ENCODE measurements at places on chromosomes 4 and X.

DNA sequence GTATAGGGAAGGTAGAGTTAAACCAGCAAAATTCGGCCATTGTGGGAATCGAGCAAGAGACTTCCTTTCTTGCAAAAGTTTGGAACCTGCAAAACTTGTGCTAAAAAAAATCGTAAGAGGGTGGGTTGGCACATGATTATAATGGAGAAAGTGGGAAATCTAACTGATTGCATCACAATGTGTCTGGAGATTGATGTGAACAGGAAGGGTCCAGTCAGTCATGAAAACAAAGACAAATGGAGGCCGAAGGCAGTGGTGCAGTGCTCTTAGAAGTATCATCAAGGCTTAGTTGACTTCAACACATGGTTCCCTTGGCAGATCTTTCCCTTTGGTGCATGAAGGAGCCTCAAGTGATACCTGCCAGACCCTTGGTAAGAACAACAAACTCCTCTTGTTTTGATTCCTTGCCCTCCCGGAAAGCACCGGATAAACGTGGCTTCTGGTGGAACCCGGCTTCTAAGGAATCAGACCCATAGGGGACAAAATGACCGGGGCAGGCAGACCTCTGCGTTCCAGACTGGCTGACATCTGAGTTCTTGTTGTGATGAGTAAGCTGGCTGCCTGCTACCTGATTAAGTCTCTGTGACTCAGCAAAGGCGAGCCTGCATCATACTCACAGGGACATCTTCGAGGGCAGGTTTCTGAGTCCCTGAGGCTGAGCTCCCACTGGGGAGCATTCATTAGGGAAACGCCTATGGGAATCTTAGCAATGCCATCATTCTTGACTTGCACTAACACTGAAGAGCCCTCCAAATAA is 87.7 kb upstream of the MAP3K15 start:
- DNase-seq = no peak

GRCh38 chrX:115560211-115560977 is 580 bp upstream of the PLS3 start:
- DNase-seq = peak; percentile 77

DNA sequence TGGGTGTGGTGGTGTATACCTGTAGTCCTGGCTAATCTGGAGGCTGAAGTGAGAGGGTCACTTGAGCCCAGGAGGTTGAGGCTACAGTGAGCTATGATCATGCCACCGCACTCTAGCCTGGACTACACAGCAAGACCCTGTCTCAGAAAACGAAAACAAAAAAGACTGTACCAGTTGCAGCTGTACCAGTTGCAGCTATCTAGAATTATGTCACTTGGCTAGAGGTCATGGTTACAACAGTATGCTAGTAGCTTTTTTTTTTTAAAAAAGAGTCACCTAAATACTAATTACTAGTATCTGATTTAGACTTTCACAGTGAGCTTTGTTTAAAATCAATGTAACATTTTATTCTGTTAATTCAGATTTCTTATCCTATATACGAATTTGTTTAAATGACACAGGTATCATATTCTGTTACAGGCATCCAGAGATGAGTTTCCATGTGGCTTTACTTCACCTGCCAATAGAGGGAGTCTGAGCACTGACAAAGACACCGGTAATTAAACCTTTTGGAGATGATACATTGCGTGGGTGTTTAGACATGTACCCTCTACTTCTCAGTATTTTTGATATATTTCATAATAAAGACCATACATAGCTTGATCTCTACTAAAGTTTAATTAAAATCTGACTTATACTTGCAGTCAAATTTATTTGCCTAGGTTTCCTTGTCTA is 100.2 kb upstream of the IL13RA1 start:
- DNase-seq = peak; percentile 31

GRCh38 chr4:83282049-83282535 is 2.5 kb downstream of the COQ2 start:
- peak; percentile 62 for DNase-seq

DNA sequence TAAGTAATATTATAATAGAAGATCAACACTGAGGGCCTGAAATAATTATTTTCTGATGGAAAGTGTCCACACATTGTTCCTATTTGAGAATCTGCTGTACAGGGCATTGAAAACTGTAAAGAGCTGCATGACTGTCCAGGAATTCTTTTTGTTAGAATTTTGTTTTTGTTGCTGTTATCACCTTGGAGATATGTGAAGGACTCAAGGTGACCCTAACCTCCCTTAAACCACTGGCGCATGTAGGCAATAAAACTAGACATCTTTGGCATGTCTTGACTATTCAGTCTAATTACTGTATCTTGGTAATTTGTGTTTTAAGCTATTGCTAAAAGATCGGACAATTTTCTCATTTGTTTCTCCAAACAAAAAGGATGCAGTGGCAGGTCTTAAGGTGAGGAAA is 55.5 kb upstream of the SMIM10 start:
- DNase-seq = no peak

Data from NCI-H69 (cell line).